ENCODE measurements at places on chromosomes 6 and 20.
A peak's percentile ranks its signal among the peaks of the same experiment; 100 is the strongest.

GRCh38 chr20:37337208-37337991 lies 8.5 kb upstream of the SRC start:
- DNase-seq: no peak

GRCh38 chr20:62925420-62926228 lies 681 bp downstream of the DIDO1 start:
- peak; percentile 58 for DNase-seq

- no peak for DNase-seq
Observed at GRCh38 chr6:44795326-44795725, 407.8 kb downstream of the CDC5L start.

- no peak for DNase-seq
Observed at GRCh38 chr20:55354720-55355119, 650.6 kb downstream of the CBLN4 start.

GRCh38 chr6:131949620-131949908 lies 1.6 kb downstream of the CCN2 start:
- DNase-seq: no peak

- no peak for DNase-seq
Observed at GRCh38 chr20:32474967-32475811, 109.9 kb downstream of the NOL4L start.

DNA sequence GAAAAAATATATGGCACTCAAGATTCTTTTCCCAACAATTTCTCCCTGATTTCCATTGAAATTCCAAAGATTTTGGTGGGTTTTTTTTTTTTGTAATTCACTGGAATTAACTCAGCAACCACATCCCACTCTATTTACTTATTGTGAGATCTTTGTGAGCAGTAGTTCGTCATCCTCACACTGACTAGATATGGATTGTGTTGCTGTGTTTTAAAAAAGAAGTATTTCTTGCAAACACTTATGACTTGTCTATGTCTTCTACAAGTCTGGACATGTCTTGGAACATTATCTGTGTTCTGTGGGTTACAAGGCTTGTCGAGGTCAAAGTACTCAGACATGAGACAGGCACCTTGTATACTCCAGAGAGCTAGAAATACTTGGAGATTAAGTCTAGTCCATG lies 7.3 kb upstream of the TENT5A start:
- no peak for DNase-seq

GRCh38 chr6:81875782-81876293 lies 123.4 kb upstream of the TENT5A start:
- no peak for DNase-seq

All from CD4-positive, alpha-beta T cell treated with Interleukin-6 for 4 hours (primary cell).